PC-9 (cell line): ENCODE measurements at places on chromosomes 7 and 10.

DNA sequence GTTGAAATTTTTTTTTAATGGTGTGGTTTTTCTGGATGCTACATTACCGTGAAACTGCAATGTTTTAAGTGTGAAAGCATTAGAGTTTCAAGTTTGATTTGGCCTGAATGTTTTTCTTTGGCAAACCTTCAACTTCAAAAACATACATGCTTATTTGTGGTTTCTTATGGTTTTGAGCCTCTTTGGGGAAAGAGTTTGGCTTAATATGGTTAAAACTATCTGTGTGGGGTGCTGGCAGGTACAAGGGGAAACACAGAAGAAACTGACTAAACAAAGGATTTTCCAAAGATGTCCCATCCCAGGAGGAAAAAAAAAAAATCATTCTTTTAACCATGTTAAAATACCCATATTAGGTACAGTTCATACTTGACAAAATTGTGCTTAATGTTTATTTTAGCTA is 121.1 kb downstream of the HGF start:
- H3K27ac ChIP-seq, result no peak overlapping the region
- no peaks in the 10 kb centered on the region for H3K27me3 ChIP-seq
- no peaks in the 10 kb centered on the region for H3K36me3 ChIP-seq

- no peaks in the 10 kb centered on the region for H3K27me3 ChIP-seq
- no peaks in the 10 kb centered on the region for H3K36me3 ChIP-seq
- H3K4me1 ChIP-seq, result peaks cover 77% of the 10 kb centered on the region
- peak overlapping the region; percentile 93 for H3K27ac ChIP-seq
- peak overlapping the region; percentile 57; the same call in 1 of the 2 replicates for H3K4me3 ChIP-seq
- peak; percentile 92 for DNase-seq
These were observed 47.6 kb upstream of the ITGB1 start for GRCh38 chr10:33005322-33006301.

- H3K4me3 ChIP-seq, result no peak overlapping the region
- H3K4me1 ChIP-seq, result no peaks in the 10 kb centered on the region; the same call in 1 of the 2 replicates
- H3K27ac ChIP-seq, result no peak overlapping the region
- DNase-seq, result no peak
- no peaks in the 10 kb centered on the region for H3K27me3 ChIP-seq
These were observed 80.3 kb downstream of the KAT6B start for GRCh38 chr10:74906611-74907198.

DNA sequence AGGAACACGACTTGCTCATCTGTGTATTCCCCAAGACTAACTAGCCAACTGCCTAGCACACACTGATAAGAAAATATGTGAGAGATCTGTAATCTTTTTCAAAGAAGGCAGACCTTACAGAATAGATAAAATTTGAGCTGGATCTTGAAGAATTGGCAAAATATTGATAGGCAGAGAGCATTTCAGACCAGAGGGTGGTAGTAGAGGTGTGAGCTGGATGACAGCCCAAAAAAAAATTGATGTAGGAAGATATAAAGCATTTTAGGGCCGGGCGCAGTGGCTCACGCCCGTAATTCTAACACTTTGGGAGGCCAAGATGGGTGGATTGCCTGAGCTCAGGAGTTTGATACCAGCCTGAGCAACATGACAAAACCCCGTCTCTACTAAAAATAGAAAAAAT is 1.2 kb upstream of the ZNF746 start:
- no peak overlapping the region for H3K4me3 ChIP-seq
- H3K27ac ChIP-seq, result no peak overlapping the region
- DNase-seq, result no peak
- H3K36me3 ChIP-seq, result no peaks in the 10 kb centered on the region

- H3K4me3 ChIP-seq, result no peak overlapping the region
- H3K27ac ChIP-seq, result no peak overlapping the region
- no peaks in the 10 kb centered on the region; the same call in 1 of the 2 replicates for H3K4me1 ChIP-seq
- H3K27me3 ChIP-seq, result no peaks in the 10 kb centered on the region
- H3K36me3 ChIP-seq, result no peaks in the 10 kb centered on the region
- no peak for DNase-seq
These were observed 384.4 kb downstream of the PARD3 start for GRCh38 chr10:34430685-34431084.

DNA sequence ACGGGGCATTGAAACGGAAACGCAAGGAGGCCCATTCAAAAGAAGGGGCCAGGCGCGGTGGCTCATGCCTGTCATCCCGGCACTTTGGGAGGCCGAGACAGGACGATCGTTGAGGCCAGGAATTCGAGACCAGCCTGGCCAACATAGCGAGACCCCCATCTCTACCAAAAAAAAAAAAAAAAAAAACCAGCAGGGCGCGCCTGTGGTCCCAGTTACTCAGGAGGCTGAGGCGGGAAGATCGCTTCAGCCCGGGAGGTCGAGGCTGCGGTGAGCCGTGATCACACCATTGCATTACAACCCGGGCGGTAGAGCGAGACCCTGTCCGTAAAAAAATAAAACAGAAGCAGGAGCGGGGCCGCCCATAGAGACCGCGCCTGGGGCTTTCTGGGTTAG is 396 bp downstream of the PSMG3 start:
- H3K27me3 ChIP-seq, result no peaks in the 10 kb centered on the region
- peaks cover 6% of the 10 kb centered on the region for H3K36me3 ChIP-seq
- no peak for DNase-seq
- H3K4me3 ChIP-seq, result peak overlapping the region; percentile 97

DNA sequence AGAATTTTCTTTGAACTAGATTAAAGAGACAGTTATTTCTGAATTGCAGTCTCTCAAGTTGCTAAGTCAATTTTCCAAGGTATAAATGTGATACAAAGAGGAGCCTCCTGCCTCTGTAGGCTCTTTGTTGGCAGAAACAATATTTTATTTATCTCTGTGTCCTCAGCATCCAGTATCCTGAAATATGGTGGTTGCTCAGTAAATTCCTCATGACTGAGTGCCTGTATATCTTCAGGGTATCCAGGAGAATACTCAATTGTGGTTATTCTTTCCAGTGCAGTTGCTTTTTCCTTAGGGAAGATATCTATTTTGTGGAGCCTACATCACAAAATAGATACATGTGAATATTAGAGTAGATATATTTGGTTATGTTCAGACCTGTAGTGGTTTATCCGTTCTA is 144.8 kb upstream of the FERD3L start:
- DNase-seq, result no peak
- H3K27me3 ChIP-seq, result no peaks in the 10 kb centered on the region
- no peak overlapping the region for H3K4me3 ChIP-seq
- no peaks in the 10 kb centered on the region for H3K4me1 ChIP-seq
- H3K27ac ChIP-seq, result no peak overlapping the region

GRCh38 chr7:55056577-55057480 is 38.0 kb downstream of the EGFR start:
- no peak overlapping the region for H3K4me3 ChIP-seq
- peak overlapping the region; percentile 24 for H3K27ac ChIP-seq
- peaks cover 46% of the 10 kb centered on the region for H3K4me1 ChIP-seq
- DNase-seq, result no peak
- H3K27me3 ChIP-seq, result no peaks in the 10 kb centered on the region
- H3K36me3 ChIP-seq, result peaks cover 54% of the 10 kb centered on the region

GRCh38 chr7:91557789-91558404 is 293.7 kb downstream of the FZD1 start:
- H3K36me3 ChIP-seq, result no peaks in the 10 kb centered on the region
- H3K27ac ChIP-seq, result peak overlapping the region; percentile 54
- H3K4me3 ChIP-seq, result peak overlapping the region; percentile 16; the same call in 1 of the 2 replicates
- H3K27me3 ChIP-seq, result no peaks in the 10 kb centered on the region
- peak; percentile 86 for DNase-seq

GRCh38 chr10:21962358-21962757 is 41.2 kb downstream of the DNAJC1 start:
- DNase-seq, result no peak
- H3K4me1 ChIP-seq, result 0 out of 2 replicates have a peak, but pooled peaks cover 10% of the 10 kb centered on the region
- no peak overlapping the region for H3K4me3 ChIP-seq
- no peaks in the 10 kb centered on the region for H3K27me3 ChIP-seq

DNA sequence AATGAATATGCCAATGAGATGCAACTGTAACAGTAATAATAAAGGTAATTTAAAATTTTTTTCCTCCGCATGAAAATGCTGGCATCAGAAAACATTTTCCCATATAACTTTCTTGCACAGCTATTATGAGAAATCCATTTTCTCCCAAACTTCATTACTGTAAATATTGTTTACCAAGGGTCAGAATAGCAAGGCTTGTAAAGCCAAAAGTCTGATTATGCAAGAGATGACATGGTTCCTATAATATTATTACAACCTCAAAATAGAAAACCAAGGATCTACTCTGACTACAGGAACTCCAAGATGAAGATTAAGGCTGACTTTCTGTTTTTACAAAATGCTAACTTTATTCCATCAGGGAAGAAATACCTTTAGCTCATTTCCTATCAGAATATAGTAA is 162.7 kb upstream of the CDK1 start:
- no peak for DNase-seq
- H3K36me3 ChIP-seq, result no peaks in the 10 kb centered on the region
- no peaks in the 10 kb centered on the region for H3K27me3 ChIP-seq

- H3K4me3 ChIP-seq, result no peak overlapping the region
- H3K36me3 ChIP-seq, result no peaks in the 10 kb centered on the region
- H3K4me1 ChIP-seq, result peaks cover 10% of the 10 kb centered on the region
- DNase-seq, result no peak
These were observed 46.6 kb downstream of the TMEM130 start for GRCh38 chr7:98823226-98823625.

DNA sequence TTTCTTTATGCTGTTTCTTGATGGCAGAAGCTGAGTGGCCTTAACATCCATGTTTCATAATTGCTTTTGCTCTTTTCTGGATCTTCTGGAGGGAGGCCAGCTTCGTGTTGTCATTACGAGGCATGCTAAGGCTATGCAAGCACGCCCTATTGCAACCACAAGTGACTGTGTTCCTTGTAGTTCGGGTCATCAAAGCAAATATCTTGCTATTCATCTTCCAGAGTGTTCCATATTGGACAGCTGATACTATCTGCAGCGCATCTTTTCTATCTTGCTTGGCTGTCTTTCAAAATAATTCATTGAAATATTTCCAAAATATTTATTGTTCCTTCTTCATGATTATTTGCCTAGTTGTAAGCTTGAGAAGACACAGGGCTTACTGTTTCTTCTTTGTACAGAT is 5.0 kb downstream of the EPHB6 start:
- H3K27ac ChIP-seq, result no peak overlapping the region
- H3K27me3 ChIP-seq, result no peaks in the 10 kb centered on the region
- H3K4me3 ChIP-seq, result no peak overlapping the region
- H3K36me3 ChIP-seq, result peaks cover 14% of the 10 kb centered on the region; the same call in 1 of the 2 replicates
- DNase-seq, result peak; percentile 40

GRCh38 chr7:2729031-2729892 is 41.3 kb downstream of the AMZ1 start:
- no peak overlapping the region for H3K4me3 ChIP-seq
- no peak overlapping the region for H3K27ac ChIP-seq
- no peak for DNase-seq

DNA sequence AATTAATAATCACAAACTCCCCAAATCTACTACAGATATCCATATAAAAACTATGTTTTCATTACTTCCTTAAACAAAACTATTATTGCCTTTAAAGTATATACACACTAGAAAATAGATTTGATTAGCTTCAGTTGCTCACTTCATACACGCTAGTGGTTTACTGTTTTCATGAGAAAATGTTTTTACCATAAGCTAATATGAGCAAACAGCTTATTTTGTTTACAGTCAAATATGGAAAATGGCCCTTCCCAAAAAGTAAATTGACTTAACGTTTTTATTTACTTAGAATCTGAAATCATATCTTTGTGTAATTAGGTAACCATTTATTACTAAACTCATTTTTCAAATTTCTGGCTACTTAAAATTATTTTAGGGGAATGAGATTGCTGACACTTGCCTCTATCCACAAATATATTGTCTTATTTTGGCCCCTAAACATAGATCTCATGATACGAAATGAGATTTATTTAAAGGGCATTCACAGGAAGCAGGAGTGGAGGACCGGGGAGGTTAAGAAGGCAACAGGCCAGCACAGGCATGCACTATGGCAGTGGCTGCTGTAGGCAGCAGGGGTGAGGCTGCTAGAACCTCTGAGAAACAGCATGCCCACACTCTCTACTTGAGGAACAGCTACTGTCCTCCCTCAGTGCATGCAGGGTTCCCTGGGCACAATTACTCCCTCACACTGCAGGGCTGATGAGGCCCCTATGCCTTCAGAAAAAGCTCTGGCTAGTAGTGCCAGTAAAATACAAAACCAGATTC is 29.6 kb upstream of the SOSTDC1 start:
- no peaks in the 10 kb centered on the region for H3K36me3 ChIP-seq
- H3K4me3 ChIP-seq, result no peak overlapping the region
- no peaks in the 10 kb centered on the region for H3K27me3 ChIP-seq
- no peaks in the 10 kb centered on the region for H3K4me1 ChIP-seq
- no peak for DNase-seq
- no peak overlapping the region for H3K27ac ChIP-seq

DNA sequence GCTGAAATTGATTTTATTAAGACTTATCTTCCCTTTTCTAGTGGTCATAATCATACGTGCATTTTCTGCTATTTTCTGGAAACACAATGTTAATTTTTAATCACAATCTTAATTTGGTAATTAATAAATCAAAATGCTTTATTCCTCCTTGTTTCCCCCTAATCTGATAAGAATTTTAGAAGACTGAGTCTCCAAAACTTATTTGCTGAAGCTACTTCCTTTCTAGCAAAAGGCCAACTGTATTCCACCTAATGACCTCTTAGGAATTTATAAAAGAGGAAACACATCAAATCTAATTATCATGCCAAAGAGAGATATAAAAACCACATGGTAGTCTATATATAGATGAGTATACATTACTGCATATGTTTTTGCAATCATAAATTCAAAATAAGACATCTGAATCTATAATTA is 140.6 kb downstream of the GNAI1 start:
- peaks cover 20% of the 10 kb centered on the region for H3K4me1 ChIP-seq
- no peak overlapping the region for H3K27ac ChIP-seq
- no peak overlapping the region for H3K4me3 ChIP-seq
- no peak for DNase-seq
- no peaks in the 10 kb centered on the region for H3K36me3 ChIP-seq

DNA sequence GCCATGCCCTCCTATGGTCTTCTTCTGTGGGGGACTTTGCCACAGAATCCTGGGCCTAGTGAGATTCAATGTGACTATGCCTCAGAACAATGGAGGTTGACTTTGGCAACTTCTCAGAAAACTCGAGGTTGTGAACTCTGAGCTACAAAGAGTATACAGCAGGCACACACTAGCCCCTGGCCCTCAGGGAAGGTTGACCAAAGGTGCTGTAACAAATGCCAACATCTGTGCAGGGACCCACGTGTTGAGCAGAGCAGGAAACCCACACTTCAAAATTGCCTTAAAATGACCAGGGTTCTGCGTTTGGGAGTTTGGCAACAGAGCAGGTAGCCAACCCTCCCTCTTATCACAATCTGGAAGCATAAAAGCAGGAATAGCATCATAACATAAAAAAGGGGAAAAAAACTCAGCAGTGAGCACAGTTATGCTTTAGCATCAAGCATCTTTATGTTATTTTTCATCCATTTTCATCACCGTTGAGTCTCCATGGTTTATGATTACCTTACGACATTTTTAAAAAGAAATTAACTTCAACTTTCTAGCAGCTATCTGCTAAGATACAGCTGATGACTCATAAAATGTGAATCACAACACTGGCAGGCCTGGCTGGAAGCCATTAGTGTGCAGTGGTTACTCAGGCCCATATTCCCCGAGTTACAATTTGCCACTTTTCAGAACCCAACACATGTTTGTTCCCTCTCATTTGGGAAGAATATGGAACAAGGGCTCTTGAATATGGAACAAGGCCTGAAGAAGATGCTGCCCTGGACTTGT is 11.1 kb downstream of the PRLHR start:
- peak; percentile 4 for DNase-seq
- H3K27me3 ChIP-seq, result no peaks in the 10 kb centered on the region
- H3K4me3 ChIP-seq, result no peak overlapping the region
- H3K27ac ChIP-seq, result no peak overlapping the region
